ENCODE measurements at places on chromosomes 12 and 14.
A peak's percentile ranks its signal among the peaks of the same experiment; 100 is the strongest.

- no peak for DNase-seq
These were observed 1.1 kb downstream of the KITLG start for GRCh38 chr12:88579161-88579517.

DNA sequence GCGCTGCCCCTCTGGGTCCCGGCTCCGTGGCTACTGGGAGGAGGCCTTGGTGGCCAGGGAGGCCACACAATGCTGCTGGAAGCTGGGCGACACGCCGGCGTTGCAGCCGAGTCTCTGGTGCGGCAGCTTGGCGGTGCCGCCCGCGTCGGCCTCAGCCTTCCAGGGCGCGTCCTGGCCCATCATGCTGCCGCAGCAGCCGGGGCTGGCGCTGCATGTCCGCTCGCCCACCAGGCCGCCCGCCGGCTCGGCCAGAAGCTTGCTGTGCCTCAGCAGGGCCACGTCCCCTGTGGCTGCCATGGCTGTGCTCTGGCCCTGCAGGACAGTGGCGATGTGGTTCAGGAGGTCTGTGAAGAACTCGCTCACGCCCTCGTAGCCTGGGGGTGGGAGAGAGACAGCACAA lies 18.6 kb downstream of the CHGA start:
- DNase-seq: no peak

DNA sequence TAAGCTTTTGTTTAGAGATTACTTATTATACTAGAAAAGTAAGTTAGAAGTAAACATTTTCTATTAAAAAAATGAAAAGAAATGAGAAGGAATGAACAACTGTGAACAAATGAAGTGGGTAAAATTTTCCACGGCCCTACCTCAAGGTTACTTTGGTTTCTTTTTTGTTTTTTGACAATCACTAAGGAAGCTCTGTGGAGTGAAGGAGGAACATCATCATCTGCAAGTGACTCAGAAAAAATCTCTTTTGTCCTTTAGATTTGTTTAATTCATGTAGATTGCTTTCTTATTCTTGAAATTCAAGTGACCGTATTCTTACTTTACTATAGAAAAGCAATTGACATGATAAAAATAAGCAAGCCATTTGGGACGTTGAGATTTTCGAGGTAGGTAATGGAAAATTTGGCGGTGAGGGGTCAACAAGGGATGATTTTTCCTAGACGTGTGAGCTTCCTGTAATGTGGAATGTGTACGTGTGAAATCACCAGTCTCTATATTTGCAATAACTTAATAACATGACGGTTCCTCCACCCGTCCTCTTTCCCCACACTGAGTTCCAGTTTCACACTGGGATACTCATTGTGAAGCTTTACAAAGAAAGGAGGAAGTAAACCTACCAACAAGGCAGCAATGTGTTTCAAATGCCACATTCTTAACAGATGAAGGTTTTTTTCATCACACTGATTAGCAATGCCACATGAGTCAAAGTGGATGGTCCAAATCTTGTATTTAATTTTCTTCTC lies 62.3 kb upstream of the EGLN3 start:
- DNase-seq: peak; percentile 12

- no peak for DNase-seq
These were observed 40.3 kb downstream of the BRAP start for GRCh38 chr12:111645433-111645832.

GRCh38 chr14:90500665-90501370 lies 104.0 kb downstream of the CALM1 start:
- no peak for DNase-seq

DNA sequence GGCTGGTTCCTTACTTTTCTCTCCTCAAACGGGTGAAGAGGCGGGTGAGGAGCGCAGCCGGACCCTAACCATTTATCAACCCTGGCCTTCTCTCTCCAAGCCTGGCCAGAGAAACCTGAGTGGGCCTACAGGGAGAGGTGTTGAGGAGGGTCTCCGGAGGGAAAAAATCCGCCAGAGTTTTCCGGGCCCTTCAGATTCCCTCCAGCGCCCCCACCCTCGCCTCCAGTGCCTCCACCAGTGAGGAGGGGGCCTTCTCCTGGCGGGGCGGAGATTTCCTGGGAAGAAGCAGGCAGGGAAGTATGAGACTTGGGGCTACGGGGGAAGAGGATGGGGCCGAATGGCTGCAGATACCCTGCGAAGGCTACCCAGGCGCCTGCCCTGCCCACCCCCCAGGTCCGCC lies 1.4 kb upstream of the HOXC5 start:
- no peak for DNase-seq

- DNase-seq: no peak
These were observed 534.7 kb downstream of the LRFN5 start for GRCh38 chr14:42141328-42141727.

All from CD4-positive, alpha-beta T cell treated with Interleukin-2 at 100 ng/mL for 4 hours (primary cell).